ENCODE measurements at places on chromosomes 12 and 14.

- DNase-seq: no peak
These were observed 128.8 kb downstream of the PAPOLA start for GRCh38 chr14:96631030-96631429.

- DNase-seq: no peak
These were observed 124.1 kb upstream of the E2F7 start for GRCh38 chr12:77189458-77189857.

DNA sequence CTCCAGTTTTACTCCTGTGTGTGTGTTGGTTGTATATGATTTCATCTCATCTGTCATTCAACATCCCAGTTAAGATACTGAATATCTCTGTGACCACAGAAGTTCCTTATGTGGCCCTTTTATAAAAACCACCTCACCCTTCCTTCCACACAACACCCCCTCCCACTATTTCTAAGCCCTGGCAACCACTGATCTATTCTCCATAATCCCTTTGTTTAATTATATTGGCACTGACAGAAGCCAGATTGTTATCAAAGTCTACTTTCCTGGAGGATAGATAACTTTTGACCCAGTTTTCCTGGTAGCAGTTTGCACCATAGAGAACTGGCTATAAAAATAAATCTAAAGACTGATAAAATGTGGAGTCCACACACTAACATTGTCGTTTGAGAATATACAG is 902.8 kb downstream of the SLC16A7 start:
- no peak for DNase-seq

GRCh38 chr14:93114713-93115068 is 1.0 kb downstream of the ITPK1 start:
- DNase-seq: no peak

DNA sequence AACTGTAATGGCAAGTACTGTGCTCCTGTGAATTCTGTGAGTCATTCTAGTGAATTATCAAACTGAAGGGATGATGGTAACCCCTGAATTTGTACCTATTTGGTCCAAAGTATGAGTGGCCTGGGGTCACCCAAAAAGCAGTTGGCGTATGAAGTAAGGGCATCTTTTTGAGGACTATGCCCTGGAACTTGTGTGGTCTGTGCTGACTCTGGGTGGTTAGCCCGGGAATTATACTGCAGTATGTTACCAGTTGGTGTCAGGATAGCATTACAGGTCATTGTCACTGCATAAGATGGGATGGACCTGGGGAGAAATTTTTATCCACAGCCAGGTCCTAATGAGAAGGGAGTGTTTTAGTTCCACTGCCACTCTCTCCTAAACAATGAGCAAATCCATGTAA is 174.7 kb downstream of the SSPN start:
- DNase-seq: no peak

DNA sequence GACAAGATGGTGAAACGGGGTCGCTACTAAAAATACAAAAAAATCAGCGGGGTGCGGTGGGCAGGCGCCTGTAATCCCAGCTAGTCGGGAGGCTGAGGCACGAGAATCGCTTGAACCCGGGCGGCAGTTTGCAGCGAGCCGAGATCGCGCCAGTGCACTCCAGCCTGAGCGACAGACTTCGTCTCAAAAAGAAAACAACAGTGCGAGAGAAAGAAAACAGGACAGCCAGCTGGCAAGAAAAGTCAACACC is 633 bp upstream of the RNU4-2 start:
- DNase-seq: no peak

GRCh38 chr14:97456958-97457357 is 659.8 kb downstream of the VRK1 start:
- peak; percentile 76 for DNase-seq

DNA sequence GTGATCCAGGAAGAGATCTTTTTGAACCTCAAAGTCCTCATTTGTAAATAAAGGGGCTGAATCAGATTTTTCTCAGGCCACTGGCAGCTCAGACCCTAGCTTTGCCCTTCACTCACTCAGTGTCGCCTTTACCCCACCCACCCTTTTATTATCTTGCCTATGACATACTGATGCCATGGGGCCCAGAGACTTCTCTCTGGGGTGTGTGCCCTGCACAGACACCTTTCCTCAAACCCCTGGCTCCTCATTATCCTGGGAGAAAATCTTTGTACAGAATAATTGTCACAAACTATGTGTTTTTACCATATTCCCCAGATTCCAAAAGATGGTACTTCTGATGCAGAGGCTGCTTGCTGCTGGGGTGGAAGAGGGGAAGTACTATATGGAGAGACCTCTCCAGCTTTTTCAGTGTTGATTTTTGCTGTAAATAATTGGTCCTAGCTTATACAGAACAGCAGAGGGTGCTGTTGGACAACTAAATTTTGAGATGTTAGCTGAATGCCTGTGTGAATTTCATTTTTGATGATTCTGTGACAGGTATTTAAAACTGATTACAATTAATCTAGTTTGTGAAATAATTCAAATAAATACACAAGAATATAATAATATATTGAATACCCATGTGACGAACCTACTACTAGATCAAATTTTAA is 53.9 kb upstream of the DCD start:
- peak; percentile 41 for DNase-seq

- DNase-seq: no peak
These were observed 123.0 kb downstream of the FOXN3 start for GRCh38 chr14:89294060-89294459.

DNA sequence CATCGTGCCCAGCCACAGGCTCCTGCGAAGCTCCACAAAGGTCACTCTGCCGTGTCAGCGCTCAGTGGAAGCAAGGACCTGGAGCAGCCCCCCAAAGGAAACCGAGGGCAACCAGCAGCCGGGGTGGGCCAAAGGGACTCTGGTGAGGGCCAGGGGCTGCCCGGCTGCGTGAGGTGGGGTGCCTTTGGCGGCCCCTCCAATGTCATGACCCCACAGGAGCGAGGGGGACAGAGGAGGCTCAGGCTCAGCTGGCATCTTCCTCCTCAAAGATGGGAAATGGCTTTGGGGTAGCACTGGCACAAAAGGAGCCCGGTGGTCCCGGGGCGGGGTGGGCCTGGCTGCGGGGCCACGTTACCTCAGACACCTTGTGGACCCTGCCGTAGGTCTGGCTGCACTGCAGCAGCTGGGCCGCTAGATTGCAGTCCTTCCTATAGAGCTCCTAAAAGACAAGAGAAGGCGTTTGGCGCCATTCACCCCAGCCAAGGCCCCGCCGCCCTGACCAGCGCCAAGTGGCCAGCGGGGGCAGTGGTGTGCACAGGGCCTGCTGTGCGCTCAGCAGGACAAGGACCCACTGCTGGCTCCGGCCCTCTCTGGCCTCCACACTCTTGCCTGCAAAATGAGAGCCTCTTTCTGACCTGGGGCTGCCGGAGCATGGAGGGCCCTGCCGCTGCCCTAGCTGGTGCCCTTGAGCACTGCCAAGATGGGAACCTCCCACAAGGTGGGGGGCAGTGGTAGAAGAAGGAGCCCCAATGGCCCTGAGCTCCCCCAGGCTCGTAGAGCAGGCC is 46.9 kb downstream of the BEGAIN start:
- no peak for DNase-seq

GRCh38 chr14:64711039-64711438 is 6.8 kb downstream of the PLEKHG3 start:
- no peak for DNase-seq

GRCh38 chr14:99286761-99287160 is 14.8 kb upstream of the BCL11B start:
- DNase-seq: no peak

GRCh38 chr14:48586099-48586498 is 910.7 kb upstream of the MDGA2 start:
- no peak for DNase-seq

DNA sequence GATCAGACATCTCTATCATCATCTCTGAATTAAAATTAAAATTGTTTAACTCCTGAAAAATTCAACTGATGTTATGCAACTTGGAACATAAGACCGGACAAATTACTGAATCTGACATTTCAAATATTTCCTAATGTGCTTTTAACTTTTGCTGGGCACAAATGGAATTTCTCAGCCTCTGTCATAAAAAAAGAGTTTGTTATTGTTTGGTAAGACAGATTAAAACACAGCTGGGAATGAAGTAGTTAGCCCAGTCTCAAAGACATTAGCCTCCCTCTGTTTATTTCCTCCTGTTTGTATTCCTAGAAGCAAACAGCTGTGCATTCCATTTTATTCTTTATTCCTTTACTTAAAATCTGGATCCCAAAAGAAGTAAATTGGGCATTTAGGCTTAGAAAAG is 29.4 kb downstream of the PLEKHA5 start:
- no peak for DNase-seq

DNA sequence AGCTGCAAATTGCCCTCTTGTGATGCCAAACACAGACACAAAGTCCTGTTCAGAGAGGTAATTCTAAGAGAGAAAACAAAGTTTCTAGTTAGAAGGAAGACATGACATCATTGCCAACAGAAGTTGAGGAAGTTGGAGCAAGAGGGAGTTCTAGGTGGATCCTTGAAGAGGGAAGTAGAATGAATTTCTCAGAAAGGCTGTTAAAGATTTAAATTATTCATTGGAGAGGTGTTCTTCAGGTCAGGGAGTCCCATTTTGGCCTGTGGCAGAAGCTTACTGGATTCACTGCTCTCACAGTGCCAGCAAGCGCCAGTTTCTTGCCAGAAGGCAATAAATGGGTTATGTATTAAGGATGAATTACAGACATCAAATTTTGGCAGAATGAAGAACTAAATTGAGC is 15.3 kb downstream of the TSFM start:
- DNase-seq: no peak

DNA sequence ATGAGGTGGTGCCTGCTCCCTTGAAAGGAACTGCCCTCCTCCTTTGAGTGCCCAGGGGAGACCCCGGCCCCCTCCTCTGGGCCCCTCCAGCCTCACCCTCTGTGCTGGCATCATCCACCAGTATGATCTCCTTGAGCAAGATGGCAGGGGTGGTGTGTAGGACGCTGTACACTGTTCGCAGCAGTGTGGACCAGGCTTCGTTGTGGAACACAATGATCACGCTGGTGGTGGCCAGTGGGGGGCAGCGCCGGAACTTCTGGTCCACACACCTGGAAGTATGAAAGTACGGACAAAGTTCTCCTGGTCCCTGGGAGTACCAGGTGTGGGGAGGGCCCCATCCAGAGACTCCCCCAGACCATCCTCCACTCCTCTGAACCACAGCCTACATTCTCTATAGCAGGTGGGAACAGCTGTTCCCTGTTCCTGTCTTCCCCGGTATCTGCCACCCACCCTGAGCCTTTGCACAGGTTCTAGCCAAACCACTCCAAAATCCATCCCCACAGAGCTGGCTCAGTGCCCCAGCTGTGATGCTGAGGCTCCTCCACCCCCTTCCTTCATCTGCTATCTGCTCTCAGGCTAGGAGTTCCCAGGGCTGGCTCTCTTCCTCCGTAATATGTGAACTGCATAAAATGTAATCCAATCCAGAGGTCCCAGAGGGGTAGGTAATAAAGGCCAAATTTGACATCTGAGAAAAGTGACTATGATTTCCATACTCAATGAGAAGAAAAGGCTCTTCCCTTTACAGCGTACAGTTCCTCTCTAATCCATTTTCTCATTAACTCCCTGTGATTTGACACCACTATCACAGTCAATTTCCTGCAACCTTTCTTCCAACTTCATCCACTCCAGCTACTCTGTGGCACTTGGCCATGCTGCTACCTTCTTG is 13.9 kb downstream of the GALNT6 start:
- no peak for DNase-seq

GRCh38 chr14:51442513-51443175 is 202.6 kb downstream of the TMX1 start:
- DNase-seq: no peak

DNA sequence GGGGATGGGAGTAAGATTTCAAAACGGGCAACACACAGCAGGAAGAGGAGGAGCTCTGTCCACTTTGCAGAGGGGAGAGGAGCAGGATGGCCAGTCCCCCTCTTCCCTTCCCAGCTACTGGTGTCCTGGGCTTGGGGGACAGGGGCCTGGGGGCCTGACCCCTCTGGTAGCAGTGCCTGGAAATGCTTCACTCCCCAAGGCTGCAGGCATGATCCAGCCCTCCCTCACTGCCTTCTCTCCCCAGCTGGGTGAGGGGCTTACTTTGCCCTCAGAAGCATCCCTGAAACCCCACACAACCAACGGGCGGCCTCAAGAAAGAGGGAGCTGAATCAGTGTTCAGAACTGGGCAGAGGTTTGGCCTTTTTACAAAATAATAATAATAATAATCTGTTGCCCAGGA is 279.5 kb downstream of the DPF3 start:
- no peak for DNase-seq

DNA sequence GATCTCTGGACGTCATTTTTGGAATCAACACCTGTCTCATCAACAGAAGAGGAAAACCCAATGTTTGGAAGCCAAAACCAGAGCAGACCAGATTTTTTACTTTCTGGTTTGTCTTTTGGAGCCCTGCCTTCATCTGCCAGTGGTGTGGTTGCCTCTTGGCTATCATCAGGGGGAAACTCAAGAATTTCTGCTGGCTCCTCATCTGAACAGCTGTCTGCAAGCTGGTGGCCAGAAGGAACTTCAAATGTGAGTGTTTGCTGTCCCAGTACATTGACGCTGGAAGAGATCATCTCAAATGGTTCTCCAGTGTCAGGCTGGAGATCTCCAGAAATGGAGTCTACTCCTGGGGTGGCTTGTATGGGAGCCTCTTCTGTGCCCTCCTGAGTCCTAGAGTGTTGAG is 13.8 kb downstream of the PLD4 start:
- DNase-seq: no peak

GRCh38 chr12:108218921-108219320 is 89.8 kb downstream of the WSCD2 start:
- no peak for DNase-seq

DNA sequence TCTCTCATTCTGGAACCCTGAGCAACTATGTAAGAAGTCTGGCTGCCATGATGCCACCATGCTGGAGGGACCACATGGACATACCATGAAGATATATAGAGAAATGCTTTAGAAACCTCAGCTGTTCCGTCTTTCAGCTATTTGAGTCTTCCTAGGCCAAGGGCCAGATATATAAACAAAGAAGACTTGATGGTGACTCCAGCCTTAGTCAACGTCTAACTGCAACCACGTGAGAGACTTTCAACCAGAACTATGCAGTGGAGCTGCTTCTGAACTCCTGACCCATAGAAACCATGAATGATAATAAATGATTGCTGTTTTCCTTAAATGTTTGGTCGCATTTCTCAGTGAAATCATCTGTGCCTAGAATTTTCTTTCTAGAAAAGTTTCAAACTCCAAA is 20.0 kb upstream of the KITLG start:
- no peak for DNase-seq

GRCh38 chr12:52690351-52691075 is 10.3 kb upstream of the KRT1 start:
- DNase-seq: no peak

Data from CD4-positive, alpha-beta T cell treated with Interleukin-6 at 100 ng/mL for 8 hours (primary cell).